ELF-1 (cell line): ENCODE measurements at places on chromosomes 12 and 14.

- peak; percentile 83 for DNase-seq
Observed at GRCh38 chr12:72271451-72272090, 599 bp upstream of the TRHDE start.

DNA sequence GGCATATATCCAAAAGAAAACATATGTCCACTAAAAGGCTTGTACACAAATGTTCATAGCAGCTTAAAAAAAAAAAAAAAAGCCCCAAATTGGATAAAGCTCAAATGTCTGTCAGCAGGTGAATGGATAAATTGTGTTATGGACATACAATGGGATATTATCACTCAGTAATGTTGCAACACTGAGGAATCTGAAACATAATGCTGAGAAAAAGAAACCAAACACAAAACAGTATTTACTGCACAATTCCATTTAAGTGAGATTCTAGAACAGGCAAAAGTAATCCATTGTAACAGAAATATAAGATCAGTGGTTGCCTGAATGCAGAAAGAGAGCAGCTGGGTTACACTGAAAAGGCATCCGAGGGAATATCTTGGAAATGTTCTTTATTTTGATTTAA, 117.9 kb downstream of the SLC15A5 start:
- DNase-seq, result no peak

DNA sequence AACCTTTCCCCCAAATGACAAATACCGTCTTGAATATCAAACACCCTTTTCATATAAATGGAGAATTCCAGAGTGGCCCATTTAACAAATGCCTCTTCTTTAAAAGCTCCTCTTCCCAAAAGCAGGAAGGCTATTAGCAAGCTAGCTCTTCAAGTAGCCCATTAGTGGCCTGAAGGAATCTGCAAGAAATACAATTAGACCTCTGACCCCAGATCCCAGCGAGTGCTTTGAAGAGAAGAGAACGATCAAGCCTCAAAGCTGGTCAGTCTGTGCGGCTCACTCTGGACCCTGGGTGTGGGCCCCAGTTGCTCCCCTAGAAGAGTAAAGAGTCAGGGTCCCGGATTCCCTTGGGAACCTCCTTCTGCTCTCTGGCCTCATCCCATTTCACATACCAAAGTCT, 325.6 kb downstream of the NUAK1 start:
- DNase-seq, result peak; percentile 49

DNA sequence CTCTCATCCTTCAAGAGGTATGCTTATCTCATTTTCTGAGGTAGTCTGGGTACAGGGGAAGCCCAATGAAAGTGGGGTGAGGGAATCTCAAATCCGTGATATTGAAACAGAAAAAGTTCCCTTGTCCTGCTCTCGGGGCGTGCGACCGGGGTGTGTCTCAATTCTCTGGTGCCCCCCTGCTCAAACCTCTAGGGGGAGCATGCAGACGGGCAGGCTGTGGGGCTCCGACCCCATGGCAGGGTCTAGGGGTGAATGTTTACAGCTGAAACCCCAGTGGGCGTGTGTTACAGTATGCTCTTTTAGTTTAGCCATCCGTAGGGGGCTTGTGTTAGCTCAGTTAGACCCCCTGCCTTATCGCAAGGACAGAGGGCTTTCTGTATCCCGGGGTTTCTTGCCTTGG, 68.7 kb downstream of the PTPRQ start:
- DNase-seq, result no peak

DNA sequence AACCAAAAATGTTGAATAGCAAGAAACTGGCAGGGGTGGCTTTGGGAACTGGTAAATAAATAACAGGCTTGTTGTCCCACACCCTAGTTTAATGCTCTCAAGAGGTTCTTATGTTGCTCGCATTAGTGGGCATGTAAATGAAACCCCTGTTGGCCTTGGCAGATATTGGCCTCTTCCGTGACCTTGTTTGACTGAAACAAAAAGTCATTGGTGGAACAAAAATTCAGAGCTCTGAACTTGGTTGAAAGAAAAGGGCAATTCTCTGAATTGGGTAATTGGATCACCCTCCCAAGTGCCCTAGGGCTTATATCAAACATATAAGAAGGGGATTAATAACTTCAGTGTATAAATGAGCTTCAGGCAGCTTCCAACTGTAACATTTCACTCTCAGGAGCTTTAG, 426.2 kb downstream of the ZFP36L1 start:
- no peak for DNase-seq

DNA sequence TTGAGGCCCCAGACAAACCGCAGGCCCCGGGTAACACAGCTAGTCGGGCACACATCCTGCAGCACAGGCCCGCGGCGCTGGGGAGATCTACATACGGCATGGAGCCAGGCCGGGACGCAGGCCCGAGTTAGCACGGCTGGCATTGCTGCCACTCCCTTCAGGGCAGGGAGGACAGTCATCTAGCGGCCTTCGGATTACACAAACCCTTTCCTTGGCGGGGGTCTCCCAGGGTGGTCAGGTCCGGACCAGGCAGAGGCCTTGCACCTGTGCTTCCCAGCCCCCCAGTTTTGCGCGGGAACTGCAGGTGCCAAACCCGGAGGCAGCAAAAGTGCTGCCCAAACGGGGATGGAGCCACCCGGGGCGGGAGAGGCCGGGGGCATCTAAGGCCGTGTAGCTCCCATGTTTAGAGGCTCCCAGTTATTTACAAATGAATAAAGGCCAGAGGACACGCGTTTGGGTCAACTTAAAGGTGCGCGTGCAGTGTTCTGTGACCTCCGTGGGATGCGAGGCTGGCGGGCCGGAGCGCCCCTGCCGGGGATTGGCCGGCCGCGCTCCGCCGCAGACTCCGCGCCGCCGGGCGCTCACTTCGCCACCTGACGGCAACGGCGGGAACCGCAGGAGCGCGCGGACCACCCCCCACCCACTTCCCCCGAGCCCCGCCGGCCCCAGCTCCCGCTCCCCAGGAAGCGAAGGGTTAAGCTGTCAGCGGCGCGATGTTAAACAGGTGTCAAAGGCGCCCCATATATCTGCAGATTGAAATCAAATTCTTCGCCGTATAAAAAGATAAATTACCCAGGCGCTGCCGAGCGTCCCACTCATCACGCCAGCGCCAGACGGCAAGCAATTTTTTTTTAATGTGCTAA, 18.1 kb downstream of the VSX2 start:
- DNase-seq, result peak; percentile 65

- no peak for DNase-seq
Observed at GRCh38 chr12:92412856-92413255, 267.2 kb upstream of the BTG1 start.

DNA sequence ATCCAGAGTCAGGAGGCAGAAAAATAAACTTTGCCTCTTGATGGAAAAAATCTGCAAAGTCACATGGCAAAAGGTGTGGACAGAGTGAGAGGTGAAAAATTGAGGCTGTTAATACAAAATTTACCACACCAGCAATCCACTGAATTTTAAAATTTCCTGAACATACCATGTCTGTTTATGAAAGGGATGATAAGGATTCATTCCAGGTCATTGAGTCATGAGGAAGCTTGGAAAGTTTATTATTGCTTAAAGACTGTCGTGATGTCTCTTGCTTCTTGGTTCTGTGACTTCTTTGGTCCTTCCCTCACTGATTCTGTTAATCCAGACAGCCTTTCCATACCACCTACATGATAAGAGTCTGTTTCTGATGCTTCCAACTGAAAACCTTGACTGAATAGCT, 73.2 kb downstream of the TTC6 start:
- DNase-seq, result no peak

- DNase-seq, result no peak
Observed at GRCh38 chr14:89587136-89587420, 170.0 kb upstream of the FOXN3 start.

- no peak for DNase-seq
Observed at GRCh38 chr14:105014032-105014431, 6.9 kb downstream of the CDCA4 start.

GRCh38 chr12:95385246-95386035, 88.5 kb upstream of the METAP2 start:
- DNase-seq, result peak; percentile 14

DNA sequence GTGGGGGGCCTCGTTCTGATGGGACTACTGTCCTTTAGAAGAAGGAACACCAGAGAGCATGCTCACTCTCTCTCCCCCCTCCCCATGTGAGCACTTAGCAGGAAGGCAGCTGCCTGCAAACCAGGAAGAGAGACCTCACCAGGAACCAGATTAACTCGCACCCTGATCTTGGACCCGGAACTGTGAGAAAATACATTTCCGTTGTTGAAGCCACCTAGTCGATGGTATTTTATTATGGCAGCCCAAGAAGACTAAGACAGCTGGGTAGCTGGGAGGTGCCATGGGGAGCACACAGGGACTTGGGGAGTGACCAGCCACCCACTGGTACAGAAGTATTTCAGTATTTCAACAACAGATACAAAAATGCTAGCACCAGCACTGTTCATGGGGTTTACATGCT, 59.0 kb downstream of the VCPKMT start:
- no peak for DNase-seq

DNA sequence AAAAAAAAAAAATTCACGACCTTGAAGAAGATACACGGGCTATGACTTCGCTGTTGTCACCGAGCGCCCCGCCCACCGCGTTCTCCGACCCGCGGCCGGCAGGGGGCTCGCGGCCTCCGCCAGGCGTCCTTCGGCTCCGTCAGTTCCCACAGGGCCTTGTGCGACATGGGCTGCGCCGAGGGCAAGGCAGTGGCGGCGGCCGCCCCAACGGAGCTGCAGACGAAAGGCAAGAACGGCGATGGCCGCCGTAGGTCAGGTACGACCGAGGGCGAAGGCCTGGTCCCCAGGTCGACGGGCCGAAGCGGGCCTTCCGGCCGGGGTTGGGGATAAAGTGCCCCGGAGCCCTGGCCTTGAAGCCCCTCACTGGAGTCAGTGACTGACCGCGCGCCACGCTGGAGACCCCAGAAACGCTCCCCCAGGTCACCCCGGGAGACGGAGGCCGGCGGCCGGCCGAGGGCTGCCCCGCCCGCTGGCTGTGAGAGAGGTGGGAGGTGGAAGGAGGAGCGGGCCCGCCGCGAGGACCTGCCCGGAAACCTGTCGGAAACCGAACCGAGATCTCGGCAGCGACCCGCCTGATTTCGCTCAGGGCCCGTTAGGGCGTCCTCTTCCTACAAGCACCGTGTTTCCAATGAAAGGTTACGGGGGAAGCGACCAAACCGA, at the start of gene TXNRD1:
Gene TXNRD1, plus strand, starts transcription at position 142 of the 660 bp plus-strand sequence. Its CDS starts 24 bp downstream, at position 166.
- DNase-seq, result peak; percentile 91

GRCh38 chr12:68675101-68675842, 11.5 kb upstream of the NUP107 start:
- no peak for DNase-seq

GRCh38 chr12:105164068-105164467, 56.5 kb downstream of the WASHC4 start:
- no peak for DNase-seq

GRCh38 chr14:74619672-74620131, 7.7 kb upstream of the LTBP2 start:
- DNase-seq, result peak; percentile 35

DNA sequence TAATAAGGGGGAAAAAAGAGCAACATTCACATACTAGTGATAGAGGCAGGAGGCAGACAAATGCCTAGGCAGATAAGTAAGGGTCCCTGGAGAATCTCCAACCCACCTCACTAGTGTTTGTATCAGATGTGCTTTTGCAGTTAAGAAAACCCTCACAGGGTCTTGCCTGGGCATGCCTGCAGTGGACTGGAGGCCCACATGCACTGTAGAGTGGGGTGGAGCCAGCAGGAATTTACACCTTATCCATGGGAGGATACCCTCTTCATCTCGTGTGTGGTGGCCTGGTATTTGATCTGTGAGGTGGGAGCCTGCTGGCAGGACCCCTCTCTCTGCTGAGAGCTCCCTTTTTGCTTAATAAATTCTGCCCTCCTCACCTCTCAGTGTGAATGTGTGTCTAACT, 238.0 kb upstream of the SLC16A7 start:
- peak; percentile 6 for DNase-seq

DNA sequence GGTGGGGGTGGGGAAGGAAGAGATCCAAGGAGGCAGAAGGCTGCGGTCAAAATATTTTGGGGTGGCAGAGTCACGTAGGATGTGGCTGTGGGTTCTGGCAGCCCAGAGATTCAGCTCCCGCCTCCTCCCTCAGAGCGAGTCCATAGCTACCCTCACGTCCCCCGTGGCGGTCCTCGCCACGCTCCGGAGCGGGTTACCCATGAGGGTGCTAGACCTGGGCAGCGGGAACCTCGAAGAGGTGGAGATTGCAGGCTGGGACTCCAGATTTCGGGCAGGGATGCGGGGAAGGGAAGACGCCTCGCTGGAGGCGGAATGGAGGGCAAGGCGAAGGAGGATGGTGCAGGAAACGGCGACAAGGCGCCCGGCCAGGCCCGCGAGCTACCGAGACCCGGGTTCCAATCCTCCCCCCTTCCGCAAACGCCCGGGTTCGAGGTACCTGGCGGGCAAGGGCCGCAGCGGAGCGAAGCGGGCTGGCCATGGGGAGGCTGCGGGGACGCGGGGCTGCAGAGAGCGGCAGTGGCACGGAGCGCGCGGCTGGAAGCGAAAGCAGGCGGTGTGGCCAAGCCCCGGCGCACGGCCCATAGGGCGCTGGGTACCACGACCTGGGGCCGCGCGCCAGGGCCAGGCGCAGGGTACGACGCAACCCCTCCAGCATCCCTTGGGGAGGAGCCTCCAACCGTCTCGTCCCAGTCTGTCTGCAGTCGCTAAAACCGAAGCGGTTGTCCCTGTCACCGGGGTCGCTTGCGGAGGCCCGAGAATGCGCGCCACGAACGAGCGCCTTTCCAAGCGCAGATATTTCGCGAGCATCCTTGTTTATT, 46.2 kb downstream of the BCAT1 start:
- DNase-seq, result peak; percentile 56

- peak; percentile 68 for DNase-seq
Observed at GRCh38 chr12:75944097-75944904, 87.3 kb downstream of the PHLDA1 start.

DNA sequence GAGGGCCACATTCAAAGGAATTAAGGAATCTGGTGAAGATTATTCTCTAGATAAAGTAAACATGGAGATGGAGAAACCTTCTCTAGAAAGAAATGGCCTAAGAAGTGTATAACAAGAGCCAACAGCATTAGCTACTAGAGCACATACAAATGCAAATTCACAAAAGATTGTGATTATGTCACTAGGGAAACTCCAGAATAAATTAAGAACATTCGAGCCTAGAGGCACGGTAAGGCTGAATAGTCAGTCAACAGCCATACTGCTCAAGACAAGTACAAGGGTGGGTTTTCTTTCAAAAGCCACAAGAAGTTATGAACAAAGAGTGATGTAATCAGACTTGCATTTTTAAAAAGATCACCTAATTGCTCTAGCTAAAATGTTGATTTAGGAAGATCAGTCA, 25.4 kb downstream of the PPP4R3A start:
- no peak for DNase-seq

DNA sequence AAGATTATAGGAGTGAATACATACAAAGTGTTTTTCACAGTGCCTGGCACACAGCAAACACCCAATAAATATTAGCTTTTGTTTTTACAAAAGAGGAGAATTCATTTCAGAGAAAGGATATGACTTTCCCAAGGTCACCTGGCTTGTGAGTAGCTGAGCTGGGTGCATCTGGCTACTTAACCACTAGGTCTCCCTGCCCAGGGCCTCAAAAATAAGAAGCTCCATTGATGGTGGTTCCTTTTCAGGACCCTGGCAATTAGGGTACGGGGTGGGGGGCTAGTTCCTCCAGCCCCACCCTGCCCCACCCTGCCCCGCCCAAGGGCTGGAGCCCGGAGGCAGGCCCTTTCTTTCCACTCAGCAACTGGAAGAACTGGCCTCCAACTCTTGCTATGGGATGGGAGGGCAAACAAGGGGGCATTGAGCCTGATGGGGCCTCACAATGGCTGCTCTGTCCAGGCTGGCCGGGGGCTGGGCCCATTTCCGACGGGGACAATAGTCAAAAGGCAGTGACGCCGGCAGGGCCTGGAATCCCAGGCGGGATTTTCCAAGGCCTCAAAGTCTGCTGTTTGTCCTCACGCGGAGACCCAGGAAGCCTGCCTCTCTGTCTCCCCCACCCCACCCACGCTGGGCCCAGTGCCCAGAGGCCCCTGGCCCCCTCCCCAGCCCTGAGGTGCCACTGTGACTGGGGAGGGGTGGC, 8.2 kb upstream of the ATG101 start:
- DNase-seq, result no peak
